ENCODE measurements at places on chromosomes 16 and 17.

DNA sequence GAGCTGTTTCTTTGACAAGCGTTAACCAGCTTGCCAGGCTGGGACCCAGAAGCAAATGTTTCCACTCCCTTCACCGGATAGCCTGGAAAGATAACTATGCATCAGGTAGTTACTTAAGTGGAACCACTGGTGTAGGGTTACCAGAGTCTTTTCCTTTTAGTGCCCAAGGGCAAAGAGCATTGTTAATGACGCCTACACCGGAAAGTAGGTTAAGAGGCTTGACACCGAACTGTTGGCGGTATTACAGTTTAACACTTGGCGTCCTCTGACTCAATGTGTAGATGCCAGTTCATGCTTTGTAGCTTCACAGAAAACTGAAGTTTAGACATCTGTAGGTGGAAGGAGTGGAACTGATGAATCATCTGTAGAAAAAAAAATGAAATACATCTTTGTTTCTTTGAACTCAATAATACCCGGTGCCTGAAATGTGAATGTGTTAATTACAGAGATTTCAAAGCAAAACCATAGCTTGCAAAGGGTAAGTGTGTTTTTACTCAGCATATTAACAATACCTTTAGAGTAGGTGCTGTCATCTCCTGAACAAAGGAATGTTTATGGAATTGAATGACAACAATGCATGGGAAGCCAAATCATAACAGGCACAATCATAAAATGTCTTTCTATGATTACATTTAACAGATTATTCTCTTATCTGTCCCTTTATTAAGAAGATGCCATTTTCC, 426.7 kb upstream of the SALL1 start:
- no peak for DNase-seq

DNA sequence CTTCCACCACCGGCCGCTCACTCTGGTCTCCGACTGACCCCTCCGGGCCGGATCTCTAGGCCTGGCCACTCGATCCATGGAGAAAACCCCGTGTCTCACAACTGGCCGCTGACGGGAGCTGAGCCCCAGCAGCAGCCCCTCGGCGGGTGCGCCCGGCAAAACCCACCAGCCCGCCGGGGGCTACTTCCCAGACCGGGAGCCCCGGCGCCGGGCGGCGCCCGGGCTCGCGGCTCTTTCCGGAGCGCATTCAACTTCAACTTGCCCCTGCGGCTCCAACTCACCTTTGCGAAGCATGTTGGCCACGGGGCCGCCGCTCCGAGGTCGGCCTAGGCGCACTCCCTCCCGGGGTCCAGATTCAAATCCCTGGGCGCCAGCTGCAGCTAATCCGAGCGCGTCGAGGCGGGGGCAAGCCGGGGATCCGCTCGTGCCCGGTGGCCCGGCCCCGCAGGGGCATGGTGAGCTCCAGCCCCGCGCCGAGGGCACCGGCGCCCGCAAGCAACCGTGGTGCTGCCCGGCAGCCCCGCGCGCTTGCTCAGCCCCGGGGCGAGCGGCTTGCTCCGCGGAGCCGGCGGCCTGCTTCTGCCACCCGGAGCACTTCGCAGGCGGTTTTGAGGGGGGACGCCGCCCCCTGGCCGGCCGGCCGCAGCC, 438 bp downstream of the RTN4RL1 start:
- DNase-seq = no peak

DNA sequence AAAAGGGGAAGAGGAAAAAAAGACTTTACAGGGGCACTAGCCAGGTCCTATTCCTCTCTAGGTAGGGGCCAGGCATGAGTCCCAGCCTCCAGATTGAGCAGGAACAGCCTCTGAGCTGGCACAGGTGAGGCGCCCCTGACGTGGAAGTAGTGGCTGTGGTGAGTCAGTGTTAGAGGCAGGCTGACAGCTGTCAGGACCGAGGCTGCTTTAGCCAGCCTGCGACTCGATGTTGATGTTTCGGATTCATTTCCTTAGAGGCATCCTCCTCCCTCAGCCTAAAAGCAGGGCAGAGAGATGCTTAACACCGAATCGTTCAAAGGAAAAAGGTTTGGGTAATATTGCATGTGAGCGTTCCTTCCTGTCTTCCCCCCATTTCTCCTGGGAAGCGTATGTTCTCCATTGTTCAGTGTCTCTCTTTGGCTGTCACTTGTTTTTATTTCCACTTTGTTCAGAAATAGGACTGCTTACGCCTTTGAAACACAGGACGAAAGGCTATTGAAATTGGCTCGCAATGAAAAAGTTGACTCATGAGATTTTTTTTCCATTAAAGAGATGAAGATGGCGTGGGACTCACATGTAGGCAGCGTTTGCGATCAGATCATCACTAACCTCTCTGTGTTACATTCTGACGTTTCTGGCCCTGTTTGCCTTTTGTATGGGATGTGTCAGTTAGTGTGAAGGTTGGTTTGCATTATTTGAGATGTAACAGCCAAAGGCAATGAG, 1.3 kb downstream of the KIAA0513 start:
- peak; percentile 19 for DNase-seq

- DNase-seq = no peak
These were observed 25.3 kb downstream of the MBTPS1 start for GRCh38 chr16:84091460-84091859.

- DNase-seq = no peak
These were observed 6.3 kb downstream of the CLUH start for GRCh38 chr17:2705263-2705662.

GRCh38 chr17:42268236-42268635, 8.0 kb downstream of the STAT5B start:
- no peak for DNase-seq

DNA sequence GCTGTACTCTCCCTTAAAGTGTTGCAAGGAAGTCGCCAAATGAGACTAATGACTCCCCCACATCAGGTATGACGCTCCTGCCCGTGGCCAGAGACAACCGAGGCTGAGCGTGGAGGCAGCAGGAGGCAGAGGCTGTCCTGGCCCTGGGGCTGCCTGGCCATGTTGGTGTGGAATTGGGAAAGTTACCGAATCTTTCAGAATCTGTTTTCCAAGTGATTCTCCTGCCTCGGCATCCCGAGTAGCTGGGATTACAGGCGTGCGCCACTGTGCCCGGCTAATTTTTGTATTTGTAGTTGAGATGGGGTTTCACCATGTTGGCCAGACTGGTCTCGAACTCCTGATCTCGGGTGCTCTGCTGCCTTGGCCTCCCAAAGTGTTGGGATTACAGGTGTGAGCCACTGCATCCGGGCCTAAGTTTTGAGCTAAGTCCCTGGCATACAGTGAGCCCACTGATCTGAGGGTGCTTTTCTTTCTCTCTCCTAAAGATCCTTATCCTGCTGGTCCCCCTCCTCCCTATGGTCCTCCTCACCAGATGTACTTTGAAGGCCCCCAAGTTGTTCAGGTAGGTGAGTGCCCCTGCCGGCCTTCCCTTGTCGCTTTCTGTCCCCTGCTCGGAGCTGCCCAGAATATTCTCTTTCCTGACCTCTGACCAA, 700 bp downstream of the LITAFD start:
- DNase-seq = no peak

GRCh38 chr16:16057102-16057501, 107.7 kb downstream of the ABCC1 start:
- DNase-seq = no peak

DNA sequence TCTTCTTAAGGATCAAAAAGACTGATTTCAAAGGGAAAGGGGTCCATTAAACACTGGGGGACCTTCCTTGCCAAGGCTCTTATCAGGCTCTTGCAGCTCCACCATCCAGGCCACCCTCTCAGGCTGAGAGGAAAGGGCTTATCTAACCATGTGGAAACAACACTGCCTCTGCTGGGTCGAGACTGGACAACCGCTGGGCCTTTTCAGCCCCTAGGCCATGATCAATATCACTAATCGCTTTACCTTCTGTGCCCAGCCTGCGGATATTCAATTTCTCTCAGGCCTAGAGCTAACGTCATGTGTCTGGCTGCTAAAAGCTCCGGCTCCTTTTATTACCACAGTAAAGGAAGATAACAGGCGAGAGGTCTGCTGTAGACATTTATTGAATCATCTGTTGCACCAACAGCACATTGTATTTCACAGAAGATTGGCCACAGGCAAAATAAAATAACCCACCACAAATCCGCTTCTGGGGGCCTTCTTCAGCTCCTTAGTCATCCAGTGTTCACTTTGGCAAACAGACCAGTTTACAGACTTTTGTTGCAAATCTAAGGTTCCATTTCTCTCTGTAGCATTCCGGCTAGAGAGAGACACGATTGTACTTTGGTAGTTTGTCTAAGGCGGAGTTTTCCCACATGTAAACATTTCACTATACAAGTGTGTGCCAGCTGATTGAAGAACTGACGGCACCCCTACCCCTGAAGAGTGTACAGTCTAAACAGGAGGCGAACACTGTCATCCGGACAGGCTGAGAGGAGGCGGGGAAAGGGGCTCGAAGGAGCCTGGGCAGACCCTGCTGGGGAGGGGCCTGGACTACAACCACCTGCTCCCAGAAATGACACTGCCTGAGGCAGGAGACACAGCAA, 13.9 kb downstream of the CYB561 start:
- no peak for DNase-seq

DNA sequence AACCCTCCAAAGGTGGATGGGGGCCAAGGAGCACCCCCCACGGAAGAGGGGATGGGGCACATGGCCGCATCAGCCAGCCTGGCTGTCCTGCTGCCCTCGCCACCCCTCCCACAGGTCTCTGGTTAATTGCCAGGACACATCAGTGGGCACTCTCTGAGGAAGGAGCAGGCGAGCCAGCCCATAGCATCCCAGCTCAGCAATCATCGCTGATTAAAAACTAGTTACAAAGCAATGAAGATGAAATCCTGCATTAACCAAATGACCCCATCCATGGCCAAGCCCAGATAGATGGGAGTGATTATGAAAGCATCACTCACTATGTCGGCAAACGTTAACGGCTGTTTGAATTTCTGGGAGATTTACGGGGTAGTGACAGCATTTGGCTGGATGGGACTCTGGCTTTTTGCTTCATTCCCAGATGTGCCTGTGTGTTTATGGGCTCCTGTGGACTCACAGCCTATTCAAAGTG, 45.3 kb downstream of the CCDC182 start:
- DNase-seq = no peak

DNA sequence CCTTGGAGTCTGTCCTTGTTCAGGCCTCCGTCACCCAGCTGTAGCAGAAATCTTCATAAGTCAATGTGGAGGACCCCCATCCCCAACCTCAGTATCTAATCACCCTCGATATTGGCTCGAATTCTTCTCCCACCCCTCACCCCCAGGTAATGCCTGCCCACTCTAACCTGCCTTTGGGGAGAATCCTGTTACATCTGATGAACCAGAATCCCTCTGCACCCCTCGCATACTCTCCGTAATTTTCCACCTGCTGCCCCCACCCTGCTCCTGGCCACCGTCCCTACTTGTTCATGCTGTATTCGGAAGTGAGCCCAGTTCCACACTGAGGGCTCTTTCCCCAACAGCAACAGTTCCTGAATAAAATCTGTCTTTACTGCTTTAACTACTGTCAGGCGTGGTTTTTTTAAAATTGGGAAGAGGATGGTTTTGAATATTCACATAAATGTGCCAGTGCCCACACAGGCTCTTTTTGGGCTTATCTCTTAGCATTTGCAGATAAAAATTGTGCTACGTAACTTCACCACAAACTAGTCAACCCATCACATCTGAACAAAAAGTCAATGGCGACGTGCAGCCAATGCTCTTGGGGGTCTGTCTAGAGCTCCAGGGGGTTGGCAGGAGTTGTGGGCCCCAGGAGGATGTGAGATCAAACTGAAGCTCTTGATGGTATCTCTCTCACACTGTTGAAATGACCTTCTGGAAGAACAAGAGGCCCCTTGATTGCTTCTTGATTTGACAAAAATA, 73.7 kb downstream of the NETO2 start:
- no peak for DNase-seq

GRCh38 chr16:85185303-85186100, 73.2 kb upstream of the CIBAR2 start:
- no peak for DNase-seq

DNA sequence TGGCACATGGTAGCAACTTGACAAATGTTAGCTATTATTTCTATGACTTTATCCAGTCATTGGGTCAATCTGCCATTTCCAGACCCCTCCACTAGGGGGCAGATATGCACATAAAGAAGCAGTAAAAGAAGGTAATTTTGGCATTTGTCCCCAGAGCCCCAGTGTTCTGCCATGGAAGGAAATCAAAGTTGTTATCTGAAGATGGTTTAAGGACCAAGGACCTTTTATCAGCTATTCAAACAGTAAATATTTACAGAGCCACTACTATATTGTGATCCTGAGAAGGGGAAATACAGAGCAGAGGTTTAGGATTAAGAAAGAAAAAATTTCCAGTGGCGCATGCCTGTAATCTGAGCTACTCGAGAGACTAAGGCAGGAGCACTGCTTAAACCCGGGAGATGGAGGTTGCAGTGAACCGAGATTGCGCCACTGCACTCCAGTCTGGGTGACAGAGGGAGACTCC, 20.0 kb downstream of the TRAF4 start:
- DNase-seq = peak; percentile 71

- no peak for DNase-seq
These were observed 95.2 kb upstream of the CCL1 start for GRCh38 chr17:34458266-34458665.

DNA sequence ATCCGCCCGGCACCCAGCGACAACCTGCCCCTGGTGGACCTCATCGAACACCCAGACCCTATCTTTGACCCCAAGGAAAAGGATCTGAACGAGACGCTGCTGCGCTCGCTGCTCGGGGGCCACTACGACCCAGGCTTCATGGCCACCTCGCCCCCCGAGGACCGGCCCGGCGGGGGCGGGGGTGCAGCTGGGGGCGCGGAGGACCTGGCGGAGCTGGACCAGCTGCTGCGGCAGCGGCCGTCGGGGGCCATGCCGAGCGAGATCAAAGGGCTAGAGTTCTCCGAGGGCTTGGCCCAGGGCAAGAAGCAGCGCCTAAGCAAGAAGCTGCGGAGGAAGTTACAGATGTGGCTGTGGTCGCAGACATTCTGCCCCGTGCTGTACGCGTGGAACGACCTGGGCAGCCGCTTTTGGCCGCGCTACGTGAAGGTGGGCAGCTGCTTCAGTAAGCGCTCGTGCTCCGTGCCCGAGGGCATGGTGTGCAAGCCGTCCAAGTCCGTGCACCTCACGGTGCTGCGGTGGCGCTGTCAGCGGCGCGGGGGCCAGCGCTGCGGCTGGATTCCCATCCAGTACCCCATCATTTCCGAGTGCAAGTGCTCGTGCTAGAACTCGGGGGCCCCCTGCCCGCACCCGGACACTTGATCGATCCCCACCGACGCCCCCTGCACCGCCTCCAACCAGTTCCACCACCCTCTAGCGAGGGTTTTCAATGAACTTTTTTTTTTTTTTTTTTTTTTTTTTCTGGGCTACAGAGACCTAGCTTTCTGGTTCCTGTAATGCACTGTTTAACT, 1.0 kb downstream of the NOG start:
- DNase-seq = peak; percentile 18

- DNase-seq = no peak
These were observed 186.2 kb downstream of the CYLD start for GRCh38 chr16:50928065-50928464.

Measured in effector CD8-positive, alpha-beta T cell (primary cell).